ENCODE measurements at places on chromosomes 5 and 9.

DNA sequence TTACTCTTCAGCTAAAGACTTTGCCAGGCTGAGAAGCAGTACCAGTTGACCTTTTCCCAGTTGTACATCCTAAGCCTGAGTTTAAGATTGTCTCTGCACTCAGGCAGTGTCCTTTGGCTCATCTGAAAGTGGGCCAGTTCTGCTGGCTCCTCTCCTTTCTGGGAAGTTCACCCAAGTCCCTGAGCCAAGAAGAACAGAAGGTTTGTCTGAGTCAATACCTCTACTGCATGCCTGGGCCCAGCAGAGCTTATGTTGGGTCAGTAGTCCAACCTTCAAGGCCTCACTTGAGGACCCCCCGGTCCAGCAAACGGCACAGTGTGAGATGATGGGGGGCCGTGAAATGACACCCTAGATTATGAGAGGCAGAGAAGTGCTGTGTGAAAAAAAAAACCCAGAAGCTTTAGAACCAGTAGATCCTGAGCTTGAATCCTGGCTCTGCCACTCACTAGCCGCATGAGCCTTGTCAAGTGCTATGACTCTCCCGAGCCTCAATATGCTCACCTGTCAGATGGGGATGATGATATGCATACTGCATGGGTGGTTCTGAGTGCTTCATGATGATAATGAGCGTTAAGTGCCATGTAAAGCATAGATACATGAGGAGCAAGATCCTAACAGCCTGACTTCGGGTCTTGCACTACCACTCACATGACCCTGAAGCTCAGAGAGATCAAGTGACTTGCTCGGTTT lies 156.0 kb downstream of the MACROH2A1 start:
- no peak for DNase-seq

DNA sequence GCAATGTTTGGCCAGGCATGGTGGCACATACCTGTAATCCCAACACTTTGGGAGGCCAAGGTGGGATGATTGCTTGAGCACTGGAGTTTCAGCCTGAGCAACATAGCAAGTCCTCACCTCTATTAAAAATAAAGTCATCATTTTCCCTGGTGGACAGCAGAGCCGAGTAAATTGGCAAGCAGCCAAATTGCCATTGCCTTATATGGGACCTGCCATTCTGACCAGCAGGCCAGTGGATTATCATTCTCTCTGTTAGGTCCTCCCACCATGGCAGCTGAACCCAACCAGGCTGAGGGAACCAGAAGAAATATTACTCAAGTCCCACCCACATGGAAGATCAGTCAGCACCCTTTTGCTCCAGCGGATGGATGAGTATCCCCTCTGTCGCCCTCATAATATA lies 1829.9 kb downstream of the EFNA5 start:
- DNase-seq = no peak

GRCh38 chr9:4756420-4756819 lies 15.4 kb upstream of the AK3 start:
- DNase-seq = no peak

DNA sequence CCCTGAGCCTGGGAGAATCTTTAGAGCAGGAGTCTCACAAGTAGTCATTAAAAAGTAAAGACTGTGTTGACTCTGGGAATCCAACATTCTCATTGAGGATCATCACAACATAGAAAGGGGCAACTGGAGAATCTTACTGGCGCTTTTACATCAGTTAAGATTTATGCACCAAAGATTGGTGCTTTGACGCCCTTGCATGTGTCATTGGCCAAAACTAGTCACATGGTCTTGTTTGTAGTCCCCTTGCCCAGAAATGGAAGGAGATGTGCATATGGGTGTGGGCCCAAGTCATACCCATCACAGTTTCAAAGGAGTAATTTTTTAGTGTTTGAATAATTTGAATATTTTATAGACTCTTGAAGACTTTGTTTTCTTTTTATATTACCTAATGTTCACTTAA lies 228.2 kb downstream of the PRR16 start:
- DNase-seq = no peak

DNA sequence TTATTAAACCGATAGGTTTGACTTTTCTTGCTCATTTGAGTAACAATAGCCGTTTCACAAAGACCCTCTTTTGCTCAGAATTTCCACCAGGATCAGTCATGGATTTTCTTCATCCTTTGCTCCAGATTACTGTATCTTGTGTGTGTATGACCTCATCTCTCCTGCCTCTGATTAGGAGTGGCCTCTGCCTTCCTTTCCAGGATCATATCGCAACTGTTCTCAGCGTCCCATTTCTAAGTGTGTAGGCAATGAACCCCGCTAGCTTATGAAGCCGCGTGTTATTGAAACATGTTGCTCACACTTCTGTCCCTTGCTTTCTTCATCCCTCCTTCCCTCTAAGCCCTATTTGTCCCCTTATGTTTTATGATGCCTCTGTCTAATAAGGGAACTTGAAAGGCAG lies 169.8 kb upstream of the RPS23 start:
- no peak for DNase-seq

- DNase-seq = no peak
These were observed 589.4 kb upstream of the FAM174A start for GRCh38 chr5:99945478-99946442.

GRCh38 chr5:30871196-30871595 lies 322.3 kb upstream of the CDH6 start:
- DNase-seq = no peak

GRCh38 chr5:28896949-28897348 lies 1858.6 kb upstream of the CDH9 start:
- no peak for DNase-seq

DNA sequence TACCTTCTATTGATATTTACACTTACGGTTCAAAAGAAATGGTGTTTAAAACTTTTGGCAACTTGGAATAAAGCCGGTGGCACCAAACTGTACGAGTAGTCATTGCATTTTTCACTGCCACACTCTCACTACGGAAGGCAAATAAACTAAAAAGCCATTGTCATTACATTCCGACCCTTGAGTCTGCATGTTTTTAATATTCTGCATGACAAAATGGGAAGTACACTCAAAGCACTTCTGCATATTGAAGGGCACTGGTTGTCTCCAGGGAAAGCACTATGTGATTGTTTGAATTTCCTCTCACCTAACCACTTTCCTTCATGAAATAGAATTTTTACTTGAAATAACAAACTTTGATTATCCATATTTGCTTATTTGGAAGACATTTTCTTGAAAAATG lies 426.3 kb downstream of the CETN3 start:
- no peak for DNase-seq

DNA sequence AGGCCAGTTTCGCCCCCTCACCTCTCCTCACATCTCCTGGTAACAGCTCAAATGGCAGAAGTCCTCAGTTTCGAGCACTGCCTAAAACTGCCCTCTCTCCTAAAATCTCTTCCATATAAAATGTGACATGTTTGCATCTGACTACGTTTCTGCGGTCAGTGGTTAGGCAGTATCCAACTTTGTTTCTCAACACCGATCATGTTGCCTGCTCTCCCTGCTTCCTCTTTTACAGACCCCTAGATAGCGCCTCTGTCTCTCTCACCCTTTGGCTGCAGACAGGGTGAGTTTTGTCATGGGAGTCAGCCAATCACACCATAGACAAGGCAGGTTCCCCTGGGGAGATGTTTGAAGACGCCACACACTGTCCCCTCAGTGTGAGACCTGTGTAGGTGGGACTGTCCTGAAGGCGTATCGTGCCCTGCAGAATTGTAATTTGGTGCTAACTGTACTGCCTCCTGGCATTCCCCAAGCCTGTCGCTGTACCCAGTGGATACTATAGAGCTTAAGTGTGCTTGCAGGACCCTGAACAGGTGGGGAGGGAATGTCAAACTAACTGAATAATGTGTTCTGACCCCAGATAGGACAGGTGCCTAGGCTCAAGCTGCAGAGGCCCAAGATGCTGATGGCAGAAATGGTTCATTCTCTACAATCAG lies 1.1 kb downstream of the HEXB start:
- peak; percentile 49 for DNase-seq
